ENCODE measurements at places on chromosomes 12 and 14.

GRCh38 chr12:124695861-124696260 is 128.4 kb upstream of the NCOR2 start:
- peak; percentile 49 for DNase-seq

- no peak for DNase-seq
These were observed 16.9 kb downstream of the PPTC7 start for GRCh38 chr12:110565894-110566871.

DNA sequence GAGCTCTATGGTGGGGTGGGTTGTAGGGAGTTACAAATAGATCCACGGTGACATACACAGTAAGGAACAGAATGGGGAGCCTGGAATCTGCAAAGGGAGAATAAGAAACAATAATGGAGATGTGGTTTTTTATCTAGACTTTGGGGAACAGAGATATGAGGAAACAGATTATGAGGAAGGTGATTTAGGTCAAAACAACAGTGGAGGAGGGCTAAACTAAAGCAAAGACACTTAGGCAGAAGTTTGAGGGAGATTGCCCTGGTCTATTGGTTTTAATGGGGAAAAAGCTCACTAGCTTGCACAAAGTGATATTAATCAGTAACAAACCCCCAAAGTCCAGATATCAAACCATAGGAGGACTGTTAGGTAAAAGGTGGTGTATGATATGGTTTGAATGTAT is 144.5 kb upstream of the DYRK2 start:
- DNase-seq: no peak

- peak; percentile 82 for DNase-seq
These were observed at the start of gene HVCN1 for GRCh38 chr12:110688446-110689280. TSS of gene HVCN1 (minus strand) at chr12:110689115. CDS start at chr12:110683245, 5,870 bp downstream.

DNA sequence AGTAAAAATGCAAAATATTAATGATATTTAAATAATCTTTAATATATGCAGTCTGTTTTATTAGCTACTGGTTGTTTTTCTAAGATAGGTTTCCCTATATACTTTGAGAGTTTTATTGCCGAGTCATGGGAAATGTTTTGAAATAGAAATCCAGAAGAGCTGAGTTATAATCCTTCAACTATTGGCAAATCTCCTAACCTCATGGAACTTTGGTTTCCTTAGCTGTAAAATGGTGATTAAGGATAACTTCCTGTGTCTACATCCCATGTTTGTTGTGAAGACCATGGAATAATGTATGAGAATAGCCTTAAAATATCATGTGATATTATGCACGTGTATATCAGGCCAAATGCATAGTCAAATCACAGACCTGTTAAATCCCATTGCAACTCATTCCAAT is 51.0 kb downstream of the UNC79 start:
- no peak for DNase-seq

All from H9 (cell line).